Spinal cord (tissue), 10 donors: ENCODE measurements at places on chromosomes 7 and 10. TPM values are rescaled to one million over a fixed set of nuclear protein-coding genes. Genes with fewer than 3 reads are reported as not detected.

The CRHR2 gene
- 2.6 TPM for polyA plus RNA-seq

The PCLO gene
- 36.4 TPM for polyA plus RNA-seq

The CISD1 gene
- 107 TPM for polyA plus RNA-seq

The NDUFB8 gene
- 264 TPM for polyA plus RNA-seq

The CYP2W1 gene
- polyA plus RNA-seq = 0.44 TPM

The PSAP gene
- 1,358 TPM for polyA plus RNA-seq

The HABP2 gene
- 0.17 TPM for polyA plus RNA-seq

The NRCAM gene
- 133 TPM for polyA plus RNA-seq

The CCDC172 gene
- polyA plus RNA-seq = 0.21 TPM

The UCN3 gene
- 1.1 TPM for polyA plus RNA-seq
